ENCODE measurements at places on chromosomes 3 and 15.

DNA sequence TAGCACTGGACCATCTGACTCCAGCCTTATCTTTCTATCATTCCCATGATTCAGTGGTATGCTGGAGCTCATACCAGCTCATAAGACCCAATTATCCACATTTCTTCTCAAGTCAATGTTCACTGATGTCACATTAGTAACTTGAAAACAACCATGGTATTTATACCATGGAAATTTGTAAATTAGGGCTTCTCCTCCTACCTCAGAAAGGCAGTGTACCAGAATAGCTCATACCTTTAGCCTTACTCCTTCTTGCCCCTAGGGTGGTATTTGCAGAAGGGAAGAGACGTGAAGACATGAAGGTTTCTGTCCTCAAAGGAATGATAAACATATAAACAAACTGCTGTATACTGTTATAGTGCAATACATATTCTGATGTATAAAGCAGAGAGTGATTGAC lies 114.2 kb downstream of the NEK11 start:
- no peak for DNase-seq

- DNase-seq, result no peak
These were observed 4.5 kb downstream of the MESP2 start for GRCh38 chr15:89780601-89781000.

DNA sequence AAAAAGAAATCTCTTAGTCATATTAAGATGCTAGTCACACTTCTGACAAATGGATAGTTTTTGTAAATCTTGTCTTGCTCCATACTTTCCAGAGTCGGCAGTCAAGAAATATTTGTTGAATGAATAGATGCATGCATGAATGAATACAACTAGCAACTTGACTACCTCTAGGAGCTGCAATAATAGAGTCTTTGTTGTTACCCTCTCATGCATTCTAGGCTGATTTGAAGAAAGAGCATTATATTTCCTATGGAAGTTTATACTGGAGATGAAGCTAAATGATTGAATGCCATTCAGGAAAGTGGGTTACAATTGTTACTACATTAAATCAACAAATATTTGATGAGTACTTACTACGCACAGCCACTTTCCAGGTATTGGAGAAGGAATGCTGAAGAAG lies 18.1 kb upstream of the TRAT1 start:
- DNase-seq, result no peak

DNA sequence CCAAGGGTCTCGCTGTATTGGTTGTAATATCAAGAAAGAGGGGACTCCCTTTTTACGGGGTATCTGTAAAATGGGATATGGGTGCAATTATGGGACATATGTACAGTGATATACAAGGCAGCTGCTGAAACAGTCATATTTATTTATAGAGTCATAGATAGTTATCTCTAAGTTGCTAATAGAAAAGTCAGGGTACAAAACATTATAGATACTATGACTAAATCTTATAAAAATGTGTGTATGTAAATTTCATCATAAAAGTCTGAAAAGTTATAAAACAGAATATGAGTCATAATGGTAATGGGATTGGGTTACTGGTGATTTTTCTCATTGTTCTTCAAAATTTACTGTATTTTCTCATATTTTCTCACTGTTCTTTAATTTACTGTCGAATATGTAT lies 344.9 kb upstream of the SLCO3A1 start:
- no peak for DNase-seq

- no peak for DNase-seq
These were observed 19.5 kb downstream of the MRAS start for GRCh38 chr3:138367911-138368310.

- DNase-seq, result no peak
These were observed 978.6 kb downstream of the PLOD2 start for GRCh38 chr3:145182196-145182911.

GRCh38 chr3:116263842-116264545 lies 181.3 kb downstream of the LSAMP start:
- no peak for DNase-seq

- DNase-seq, result no peak
These were observed 294.2 kb upstream of the TBL1XR1 start for GRCh38 chr3:177491296-177492032.

DNA sequence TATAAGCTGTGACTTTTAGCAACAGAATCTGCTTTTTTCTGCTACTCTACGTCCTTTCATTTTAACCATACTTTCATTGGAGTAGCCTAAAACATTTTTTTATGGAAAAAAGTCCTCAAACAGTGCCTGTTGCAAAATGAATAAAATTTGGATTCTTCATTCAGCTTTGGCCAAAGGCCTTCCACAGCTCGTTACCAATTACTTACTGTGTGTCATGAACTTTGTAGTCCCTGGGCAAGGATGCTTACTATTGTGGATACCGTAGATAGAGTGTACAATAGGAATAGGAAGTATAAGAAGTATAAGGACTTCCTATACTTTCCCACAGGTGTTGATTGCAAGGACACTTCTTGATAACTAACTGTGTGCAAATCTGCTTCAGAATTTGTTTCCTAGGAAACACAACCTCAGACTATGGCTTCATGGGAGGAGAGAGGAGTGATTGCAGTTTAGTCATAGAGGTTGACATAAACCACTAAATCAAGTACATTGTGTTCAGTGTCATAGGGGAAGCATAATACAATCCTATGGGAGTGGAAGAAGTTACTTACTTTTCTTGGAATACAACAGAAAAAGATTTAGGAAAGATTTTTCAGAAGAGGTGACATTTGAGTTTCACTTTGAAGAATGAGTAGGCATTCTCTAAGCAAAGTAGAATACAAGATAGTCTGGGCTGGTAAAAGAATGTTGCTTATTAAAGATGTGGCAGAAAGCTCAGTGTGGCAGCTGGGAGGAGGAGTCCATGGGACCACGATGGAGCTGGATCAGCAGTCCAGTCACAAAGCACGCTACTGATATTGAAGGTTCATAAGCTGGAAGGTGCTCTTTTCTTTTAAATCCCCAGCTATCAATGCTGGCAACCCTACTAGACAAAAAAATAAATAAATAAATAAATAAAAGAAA lies 309.7 kb upstream of the TPRG1 start:
- no peak for DNase-seq

- DNase-seq, result no peak
These were observed 4.1 kb upstream of the AMOTL2 start for GRCh38 chr3:134378384-134378783.

- no peak for DNase-seq
These were observed 97.7 kb upstream of the PHLDB2 start for GRCh38 chr3:111761309-111761795.

DNA sequence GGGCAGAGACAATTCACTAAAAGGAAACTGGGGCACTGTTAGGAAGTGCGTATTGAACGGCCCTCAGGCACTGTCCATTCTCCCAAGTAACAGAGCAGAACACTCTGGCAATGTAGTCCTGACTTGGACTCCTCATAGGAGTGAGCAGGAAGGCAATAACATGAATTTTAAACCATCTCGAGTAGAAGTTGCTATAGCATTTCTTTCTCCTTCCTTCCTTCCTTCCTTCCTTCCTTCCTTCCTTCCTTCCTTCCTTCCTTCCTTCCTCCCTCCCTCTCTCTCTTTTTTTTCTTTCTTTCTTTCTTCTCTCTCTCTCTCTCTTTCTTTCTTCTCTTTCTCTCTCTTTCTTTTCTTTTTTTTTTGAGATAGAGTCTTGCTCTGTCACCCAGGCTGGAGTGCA lies 46.4 kb upstream of the TRA2B start:
- no peak for DNase-seq

GRCh38 chr15:98860281-98861041 lies 147.1 kb downstream of the PGPEP1L start:
- no peak for DNase-seq

DNA sequence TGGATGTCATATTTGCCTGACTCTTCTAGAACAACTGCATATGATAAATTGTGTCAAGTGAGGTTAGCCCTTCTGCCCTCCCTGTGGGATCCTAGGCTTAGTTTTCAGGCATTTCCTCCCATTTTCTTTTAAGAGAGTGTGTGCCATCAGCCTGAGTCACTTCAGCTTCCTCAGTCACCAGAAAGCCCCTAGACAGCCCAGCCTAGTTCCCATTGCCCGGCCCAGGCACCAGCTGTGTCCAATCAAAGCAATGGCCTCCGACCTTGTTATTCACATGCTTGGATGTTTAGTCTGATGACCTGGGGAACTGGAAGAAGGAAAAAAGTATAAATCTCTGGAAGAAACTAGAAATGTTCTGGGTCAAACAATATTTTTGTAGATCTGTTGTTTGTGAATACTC lies 221.9 kb upstream of the LRIG1 start:
- no peak for DNase-seq

DNA sequence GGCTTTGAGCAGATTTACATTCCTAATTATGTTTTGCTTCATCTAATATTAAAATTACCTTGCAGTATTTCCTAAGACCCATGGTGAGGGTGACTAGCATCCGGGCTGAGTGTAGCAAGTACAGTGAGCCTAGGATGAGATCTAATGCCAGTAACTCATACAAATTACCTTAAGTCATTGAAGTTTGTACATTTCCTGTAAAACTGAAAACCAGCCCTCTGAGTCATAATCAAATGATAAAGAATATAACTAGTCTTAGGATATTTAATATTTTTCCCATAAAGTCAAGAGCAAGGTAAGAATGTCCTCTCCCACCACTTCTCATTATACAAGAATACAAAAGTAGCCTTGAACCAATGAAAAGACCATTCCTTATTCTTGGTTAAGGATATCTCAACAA lies 54.8 kb upstream of the CHRM5 start:
- DNase-seq, result no peak

GRCh38 chr15:39885099-39885777 lies 34.8 kb downstream of the GPR176 start:
- no peak for DNase-seq

DNA sequence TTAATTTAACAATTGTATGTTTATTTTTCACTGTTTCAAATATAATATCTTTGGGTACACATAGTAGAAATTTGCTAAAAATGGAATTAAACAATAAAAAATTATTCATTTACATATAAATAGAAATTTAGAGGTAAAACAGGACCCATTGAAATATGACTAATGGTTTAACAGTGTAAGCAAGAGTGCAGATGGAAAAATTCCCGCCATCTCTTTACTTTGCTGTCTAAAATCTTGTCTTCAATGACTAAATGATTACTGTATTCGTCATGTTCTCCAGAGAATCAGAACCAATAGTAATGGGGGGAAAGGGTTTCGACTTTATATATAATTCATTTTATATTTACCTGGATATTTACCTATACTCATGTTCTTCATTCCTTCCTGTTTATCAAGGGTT lies 163.1 kb downstream of the IL1RAP start:
- DNase-seq, result no peak

GRCh38 chr3:143330296-143330868 lies 210.8 kb downstream of the CHST2 start:
- no peak for DNase-seq

- DNase-seq, result no peak
These were observed 42.9 kb downstream of the AKAP13 start for GRCh38 chr15:85423256-85423655.

GRCh38 chr3:72077473-72078259 lies 292.7 kb upstream of the PROK2 start:
- no peak for DNase-seq

- peak; percentile 76 for DNase-seq
These were observed at the start of gene SLTM for GRCh38 chr15:58933281-58934113. Gene SLTM (minus strand): TSS chr15:58933679. CDS start chr15:58933565, 114 bp downstream.

- no peak for DNase-seq
These were observed 87.2 kb upstream of the NMNAT3 start for GRCh38 chr3:139764936-139765335.

GRCh38 chr3:93910097-93910496 lies 63.6 kb downstream of the PROS1 start:
- DNase-seq, result no peak

- DNase-seq, result no peak
These were observed 733.5 kb upstream of the CCDC54 start for GRCh38 chr3:106643684-106644161.

DNA sequence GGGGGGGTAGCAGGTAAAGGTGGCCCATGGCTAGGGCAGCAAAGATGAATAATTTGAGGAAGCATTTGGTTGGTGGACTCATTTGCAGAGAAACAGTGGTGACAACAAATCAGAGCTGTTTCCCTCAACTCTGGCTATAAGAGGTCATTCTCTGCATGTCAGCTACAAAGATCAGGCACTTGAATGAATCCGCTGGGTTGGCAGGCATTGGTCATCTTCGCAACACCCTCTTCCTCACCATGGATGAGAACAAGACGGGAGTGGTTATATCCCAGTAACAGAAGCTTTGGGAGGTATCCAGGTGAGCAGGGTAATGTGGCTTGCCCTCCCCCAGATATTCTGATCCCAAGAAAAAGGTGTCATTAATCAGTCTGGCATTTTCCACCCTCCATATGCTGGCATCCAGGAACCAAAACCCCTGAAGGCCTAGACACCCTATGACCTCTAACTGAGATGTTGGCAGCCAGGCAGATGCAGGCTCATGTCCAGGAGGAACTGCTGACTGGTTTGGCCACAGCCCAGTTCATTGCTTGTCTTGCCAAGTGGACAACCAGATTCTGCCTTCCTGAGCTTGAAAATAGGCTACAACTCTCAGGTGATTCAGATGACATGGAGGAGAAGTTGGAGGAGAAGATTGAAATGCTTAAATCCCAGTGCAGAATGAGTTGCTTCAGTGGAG lies 108.9 kb upstream of the TRIM42 start:
- DNase-seq, result no peak

- no peak for DNase-seq
These were observed 282.5 kb upstream of the EPHA3 start for GRCh38 chr3:88824666-88825564.

GRCh38 chr3:23252122-23252521 lies 49.0 kb downstream of the UBE2E2 start:
- no peak for DNase-seq

GRCh38 chr3:16686679-16687078 lies 81.5 kb upstream of the DAZL start:
- DNase-seq, result no peak

DNA sequence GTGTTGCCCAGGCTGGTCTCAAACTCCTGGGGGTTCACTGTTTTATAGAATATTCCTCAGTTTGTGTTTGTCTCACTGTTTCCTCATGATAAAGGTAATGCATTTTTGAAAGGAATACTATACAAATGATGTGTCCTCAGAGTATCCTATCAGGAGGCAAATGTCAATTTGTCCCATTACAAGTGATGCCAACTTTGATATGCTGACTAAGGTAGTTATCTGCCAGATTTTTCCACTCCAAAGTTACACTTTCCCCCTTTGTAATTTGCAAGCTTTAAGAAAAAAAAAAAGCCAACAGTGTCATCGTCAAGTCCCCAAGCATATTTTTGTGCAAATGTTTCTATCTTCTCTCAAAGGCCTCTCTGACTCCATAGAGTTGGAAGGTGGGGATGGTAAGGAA lies 9.0 kb downstream of the EIF5A2 start:
- DNase-seq, result no peak

- DNase-seq, result no peak
These were observed 155.4 kb downstream of the TP63 start for GRCh38 chr3:189786479-189787064.

DNA sequence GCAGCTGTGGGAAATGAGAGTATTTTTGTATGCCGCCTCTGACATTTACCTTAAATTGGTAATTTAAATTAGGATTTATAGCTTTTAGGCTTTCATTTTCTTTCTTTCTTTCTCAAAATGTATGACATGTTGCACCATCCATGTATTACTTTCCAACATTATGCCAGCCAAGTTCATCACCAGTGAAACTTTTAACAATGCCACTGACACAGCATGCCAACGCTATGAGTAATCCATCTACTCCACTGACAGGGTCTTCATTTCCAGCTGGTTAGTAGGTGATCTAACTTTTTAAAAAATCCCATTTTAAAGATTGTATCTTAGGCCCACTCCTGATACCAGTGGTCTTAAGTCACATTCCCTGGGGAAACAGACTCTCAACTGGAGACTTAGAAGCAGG lies 21.8 kb upstream of the CLDN16 start:
- DNase-seq, result no peak

Data from activated naive CD8-positive, alpha-beta T cell treated with anti-CD3 and anti-CD28 coated beads, Interleukin-2, amount 50 U/mL, for 16 hours (primary cell).